ENCODE measurements at places on chromosomes 6 and 20.

DNA sequence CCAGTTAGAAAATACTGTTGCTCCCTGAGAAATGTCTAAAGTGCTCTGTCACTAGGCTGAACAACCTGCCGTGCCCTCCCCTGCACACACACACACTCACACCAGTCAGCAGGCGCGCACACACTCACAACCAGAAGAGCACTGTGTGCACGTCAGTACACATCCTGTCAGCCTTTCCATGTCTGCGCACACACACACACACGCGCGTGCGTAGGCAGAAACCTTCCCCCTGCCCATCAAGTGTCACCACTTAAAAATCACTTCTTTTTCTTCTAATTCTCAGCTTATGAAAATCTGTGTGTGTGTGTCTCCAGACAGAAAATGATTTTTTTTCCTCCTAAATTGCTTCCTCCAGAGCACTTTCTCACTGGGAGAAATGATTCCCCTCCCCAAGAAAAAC lies 100.3 kb downstream of the EDN3 start:
- DNase-seq, result no peak

DNA sequence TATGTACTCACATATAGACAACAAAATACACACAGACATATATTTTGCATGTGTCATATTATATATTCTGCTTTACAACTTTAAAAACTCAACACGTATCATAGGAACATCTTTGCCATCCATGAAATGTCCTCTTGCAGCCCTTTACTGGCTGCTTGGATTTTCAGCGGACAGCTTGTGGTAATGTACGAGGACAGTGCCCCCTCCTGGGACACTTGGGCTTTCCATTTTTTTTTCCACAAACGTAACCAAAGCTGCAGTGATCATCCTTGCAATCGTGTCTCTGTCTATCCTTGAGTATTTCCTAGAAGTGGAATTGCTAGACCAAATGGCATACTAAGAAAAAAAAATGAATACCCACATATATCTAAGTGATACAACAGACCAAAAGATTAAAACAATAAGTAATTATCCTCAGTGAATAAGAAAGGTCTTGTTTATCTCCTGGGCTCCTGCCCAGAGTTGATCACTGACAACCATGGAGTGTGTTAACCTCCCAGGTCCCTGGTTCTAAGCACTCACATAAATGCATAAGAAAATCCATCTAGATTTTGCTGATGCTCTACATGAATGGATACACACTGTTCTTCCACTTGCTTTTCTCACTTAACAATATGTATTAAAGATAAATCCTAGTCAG lies 18.1 kb downstream of the BPI start:
- peak; percentile 78 for DNase-seq

DNA sequence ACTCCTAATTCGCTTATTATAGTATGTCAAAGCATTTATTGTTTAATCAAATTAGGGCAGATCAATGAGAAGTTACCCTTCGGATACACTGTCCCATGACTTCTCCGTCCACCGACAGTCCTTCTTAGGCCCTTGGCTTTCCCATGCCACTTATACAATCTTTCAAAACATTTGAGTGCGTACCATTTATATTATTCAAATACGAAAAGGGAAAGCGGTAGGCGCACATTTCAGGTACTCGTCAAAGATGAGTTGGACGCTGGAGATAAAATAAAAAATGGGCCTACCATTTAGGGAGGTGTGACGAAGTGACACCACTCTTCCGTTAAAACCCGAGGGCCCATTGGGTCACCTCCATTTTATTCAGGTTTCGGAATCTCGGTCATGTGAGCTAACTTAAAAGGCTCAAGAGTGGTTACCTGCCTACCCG lies 542 bp upstream of the AFG1L start:
- DNase-seq, result no peak

DNA sequence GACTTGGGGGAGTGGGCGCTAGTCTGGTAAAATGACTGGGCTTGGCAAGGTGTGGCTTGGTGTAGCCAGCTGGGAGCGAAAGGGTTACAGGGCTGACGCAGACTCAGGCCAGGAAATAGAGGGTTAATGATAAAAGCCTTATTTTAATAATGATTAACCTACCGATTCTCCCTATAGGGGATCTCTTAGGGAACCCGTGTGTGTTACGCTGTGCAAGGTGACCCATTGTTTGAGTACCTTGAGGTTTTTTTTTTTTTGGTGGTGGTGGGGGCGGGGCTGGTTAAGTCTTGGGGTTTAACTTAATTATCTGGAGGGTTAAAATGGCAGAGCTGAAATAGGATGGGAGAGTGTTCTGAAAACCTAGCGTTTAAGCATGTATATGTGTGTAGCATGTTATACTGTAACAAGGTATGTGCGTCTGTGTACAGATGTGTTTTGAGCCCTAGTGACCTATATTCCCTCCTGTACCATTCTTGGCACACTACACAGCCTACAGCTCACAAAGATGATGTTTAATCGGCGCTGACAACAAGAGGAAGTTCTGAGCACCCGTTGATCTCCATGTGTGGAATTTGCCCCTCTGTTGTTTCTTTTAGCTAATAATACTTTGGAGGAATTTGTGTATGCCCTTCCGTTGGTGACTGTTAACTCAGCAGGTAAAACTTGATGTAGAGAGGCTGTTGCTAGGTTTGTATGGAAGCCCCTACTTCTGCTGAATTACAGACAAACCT lies 1.3 kb downstream of the CARMIL1 start:
- no peak for DNase-seq

GRCh38 chr6:107354451-107354850 lies 104.9 kb downstream of the PDSS2 start:
- no peak for DNase-seq

- DNase-seq, result peak; percentile 38
Observed at GRCh38 chr6:35727231-35727934, 9.4 kb upstream of the ARMC12 start.

DNA sequence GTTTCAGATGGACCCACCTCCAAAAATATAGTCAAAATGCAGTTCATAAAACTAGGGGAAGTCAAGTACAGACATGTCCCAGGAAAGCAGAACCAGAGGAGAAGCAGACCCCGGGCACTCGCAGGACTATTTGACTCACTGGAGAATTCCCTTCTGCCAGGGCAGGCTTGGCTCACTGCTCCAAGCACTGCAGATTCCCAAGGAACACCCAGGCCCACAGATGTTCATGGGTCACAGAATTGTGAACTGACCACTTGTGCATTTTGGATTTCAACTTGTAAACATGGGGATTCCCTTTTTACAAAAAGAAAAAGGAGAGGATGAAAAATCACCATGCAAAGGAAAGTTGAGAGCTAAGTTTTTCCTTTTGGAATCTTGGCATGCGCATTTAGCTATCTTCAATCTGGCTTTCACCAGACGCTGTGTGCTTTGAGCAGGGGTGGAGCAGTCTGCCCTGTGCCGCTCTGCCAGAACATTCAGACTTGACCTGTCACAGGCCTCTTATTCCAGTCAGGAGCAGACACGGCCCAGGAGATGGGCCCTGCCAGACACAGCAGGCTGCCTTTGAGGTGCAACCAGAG lies 237.5 kb upstream of the TAB2 start:
- peak; percentile 46 for DNase-seq

GRCh38 chr20:14979453-14979986 lies 642.1 kb upstream of the FLRT3 start:
- no peak for DNase-seq

DNA sequence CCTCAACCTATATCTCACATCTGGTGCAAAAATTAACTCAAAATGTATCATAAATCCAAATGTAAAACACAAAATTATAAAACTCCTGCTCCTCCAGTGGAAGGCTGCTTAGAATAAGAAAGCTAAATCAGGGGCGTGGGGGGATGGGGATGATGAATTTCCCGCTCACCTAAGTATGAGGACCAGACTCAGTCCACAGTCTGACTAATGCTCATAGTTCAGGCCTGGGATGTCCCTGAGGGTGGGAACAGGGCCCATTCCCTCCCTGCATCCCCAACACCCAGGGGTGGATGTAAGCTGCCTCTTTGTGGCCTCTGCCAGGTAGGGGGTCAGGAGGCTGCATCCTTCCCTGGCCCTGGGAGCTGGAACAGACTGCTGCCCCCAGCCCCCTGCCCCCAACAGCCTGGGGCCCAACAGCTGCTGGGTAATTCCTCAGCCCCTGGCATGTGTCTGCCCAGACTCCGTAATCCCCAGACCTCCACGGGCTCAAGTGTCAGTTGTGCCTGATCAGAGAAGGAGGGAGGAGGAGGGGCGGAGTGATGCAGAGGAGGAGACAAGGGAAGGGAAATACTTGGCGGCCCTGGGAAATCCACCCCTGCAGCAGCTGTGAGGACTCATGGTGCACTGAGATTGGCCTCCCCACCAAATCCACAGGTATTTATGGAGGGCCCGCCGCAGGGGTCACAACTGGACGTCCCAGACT lies 224.5 kb downstream of the PREX1 start:
- DNase-seq, result no peak

GRCh38 chr6:6785163-6785521 lies 196.6 kb downstream of the LY86 start:
- DNase-seq, result no peak

- no peak for DNase-seq
Observed at GRCh38 chr6:137157601-137158000, 15.8 kb downstream of the IL22RA2 start.

- DNase-seq, result no peak
Observed at GRCh38 chr6:127533011-127533410, 13.9 kb upstream of the MTCL3 start.

- DNase-seq, result no peak
Observed at GRCh38 chr20:40081653-40082052, 607.4 kb downstream of the MAFB start.

GRCh38 chr6:152026291-152026690 lies 218.8 kb downstream of the ESR1 start:
- DNase-seq, result no peak
